AG10803 (cell line): ENCODE measurements at places on chromosomes 12 and 14.

DNA sequence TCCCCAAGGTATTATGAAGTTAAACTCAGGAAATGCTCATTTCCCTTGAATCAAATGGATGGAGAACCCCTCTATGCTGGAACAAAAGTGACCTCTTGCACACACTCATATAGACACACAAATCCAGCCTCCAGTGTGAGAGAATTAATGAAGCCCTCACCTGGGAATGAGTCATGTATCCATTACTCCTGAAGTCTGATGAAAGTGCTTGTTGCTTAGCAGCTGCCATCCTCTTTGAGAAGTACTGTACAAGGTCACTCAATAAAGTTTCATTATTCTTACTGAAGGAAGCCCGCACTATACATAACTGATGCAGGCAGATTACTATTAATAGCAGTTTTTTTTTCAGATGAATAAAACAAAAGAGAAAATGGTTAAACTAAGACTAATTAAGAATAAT lies 102.3 kb downstream of the RERG start:
- no peak for DNase-seq

DNA sequence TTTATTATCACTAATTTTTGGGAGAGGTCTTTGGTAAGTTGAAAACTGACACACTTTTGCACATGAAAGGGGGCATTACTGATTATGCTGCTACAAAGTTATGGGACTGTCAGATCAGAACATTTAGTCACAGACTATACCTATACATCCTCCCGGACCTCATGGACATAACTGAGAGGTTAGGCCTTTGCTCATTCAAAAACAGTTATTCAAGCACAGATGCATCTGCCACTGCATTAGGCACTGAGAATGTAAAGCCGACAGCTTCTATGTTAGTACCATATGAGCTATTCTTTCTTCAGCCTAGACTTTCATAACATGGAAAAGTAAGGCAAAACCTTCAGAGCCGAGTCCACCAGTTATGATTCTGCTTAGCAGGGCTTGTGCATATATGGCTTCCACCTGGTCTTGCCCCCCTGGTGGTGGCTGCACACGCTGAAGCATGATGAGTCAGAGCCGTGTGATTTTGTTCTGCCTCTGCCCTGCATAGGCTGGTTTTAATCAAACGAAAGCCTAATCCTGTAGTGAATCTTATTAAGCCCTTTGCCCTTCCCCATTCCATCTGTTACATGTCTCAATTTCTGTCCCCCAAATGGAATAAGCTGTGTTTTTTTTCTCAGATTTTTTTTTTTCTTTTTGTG lies 21.8 kb upstream of the RNU6-8 start:
- peak; percentile 65 for DNase-seq

- no peak for DNase-seq
Measured at GRCh38 chr14:34403646-34404045, 58.4 kb downstream of the SPTSSA start.

GRCh38 chr12:132137483-132138125 lies 6.5 kb downstream of the DDX51 start:
- no peak for DNase-seq

- DNase-seq, result peak; percentile 82
Measured at GRCh38 chr12:1013618-1014489, 22.8 kb downstream of the ERC1 start.

- no peak for DNase-seq
Measured at GRCh38 chr14:103736546-103737431, 21.2 kb downstream of the ZFYVE21 start.

- DNase-seq, result no peak
Measured at GRCh38 chr12:2386566-2386965, 333.8 kb downstream of the CACNA1C start.
